ENCODE measurements at places on chromosomes 3 and 15. TPM values are rescaled to one million over a fixed set of nuclear protein-coding genes. Genes with fewer than 3 reads are reported as not detected.

GRCh38 chr15:57866149-57866736 is 159.7 kb downstream of the POLR2M start:
- no peaks in the 10 kb centered on the region for H3K36me3 ChIP-seq
- H3K4me3 ChIP-seq = no peak overlapping the region
- no peaks in the 10 kb centered on the region for H3K4me1 ChIP-seq
- DNase-seq = peak; percentile 13

GRCh38 chr3:63228677-63229076 is 49.4 kb upstream of the SYNPR start:
- H3K27me3 ChIP-seq = no peaks in the 10 kb centered on the region
- no peak for DNase-seq
- H3K4me3 ChIP-seq = no peak overlapping the region
- no peaks in the 10 kb centered on the region for H3K36me3 ChIP-seq

EFCAB12 gene
- total RNA-seq = 1.5 TPM

DNA sequence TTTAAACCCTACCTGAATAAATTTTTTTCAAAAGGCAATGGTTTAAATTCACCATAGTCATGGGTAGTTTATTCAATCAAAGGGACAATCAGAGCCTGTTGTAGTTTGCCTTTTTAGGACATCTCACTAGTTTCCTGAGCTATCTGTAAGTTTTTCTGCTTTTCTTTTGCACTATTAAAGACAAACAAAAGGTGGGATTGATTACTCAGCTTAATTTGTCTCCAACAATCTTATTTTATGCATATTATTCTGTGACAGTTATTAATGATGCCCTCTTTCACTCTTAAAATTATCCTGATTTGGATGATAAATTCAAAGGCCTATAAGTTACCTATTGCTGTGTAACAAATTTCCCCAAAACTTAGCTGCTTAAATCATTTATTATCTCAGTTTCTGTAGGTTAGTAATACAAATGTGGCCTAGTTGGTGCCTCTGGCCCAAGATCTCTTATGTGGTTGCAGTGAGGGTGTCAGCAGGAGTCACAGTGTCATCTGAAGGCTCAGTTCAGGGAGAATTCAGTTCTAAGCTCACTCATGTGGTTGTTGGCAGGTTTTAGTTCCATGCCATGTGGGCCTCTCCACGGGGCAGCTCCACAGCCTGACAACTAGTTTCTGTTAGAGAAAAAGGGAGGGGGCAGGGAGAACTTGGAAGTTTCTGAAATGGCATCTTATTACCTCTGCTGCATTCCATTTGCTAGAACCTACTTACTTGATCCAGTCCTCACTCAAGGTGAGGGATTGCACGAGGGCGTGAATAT is 16.0 kb downstream of the ARMC8 start:
- H3K36me3 ChIP-seq = no peaks in the 10 kb centered on the region
- H3K27ac ChIP-seq = no peak overlapping the region
- H3K27me3 ChIP-seq = no peaks in the 10 kb centered on the region
- no peaks in the 10 kb centered on the region for H3K4me1 ChIP-seq
- DNase-seq = no peak

AP4E1 gene
- total RNA-seq = 11.7 TPM

GRCh38 chr3:195124378-195124992 is 146.5 kb downstream of the XXYLT1 start:
- H3K36me3 ChIP-seq = no peaks in the 10 kb centered on the region
- H3K27me3 ChIP-seq = no peaks in the 10 kb centered on the region
- no peak overlapping the region for H3K27ac ChIP-seq
- DNase-seq = no peak
- no peaks in the 10 kb centered on the region for H3K4me1 ChIP-seq
- H3K4me3 ChIP-seq = no peak overlapping the region

GRCh38 chr3:139332092-139332491 is 11.7 kb upstream of the MRPS22 start:
- DNase-seq = no peak
- H3K4me3 ChIP-seq = no peak overlapping the region
- H3K36me3 ChIP-seq = no peaks in the 10 kb centered on the region
- no peaks in the 10 kb centered on the region for H3K4me1 ChIP-seq
- H3K27ac ChIP-seq = no peak overlapping the region

GRCh38 chr3:126373682-126374601 is 16.7 kb upstream of the KLF15 start:
- no peaks in the 10 kb centered on the region for H3K36me3 ChIP-seq
- H3K27me3 ChIP-seq = no peaks in the 10 kb centered on the region
- H3K27ac ChIP-seq = no peak overlapping the region
- H3K4me1 ChIP-seq = no peaks in the 10 kb centered on the region

DNA sequence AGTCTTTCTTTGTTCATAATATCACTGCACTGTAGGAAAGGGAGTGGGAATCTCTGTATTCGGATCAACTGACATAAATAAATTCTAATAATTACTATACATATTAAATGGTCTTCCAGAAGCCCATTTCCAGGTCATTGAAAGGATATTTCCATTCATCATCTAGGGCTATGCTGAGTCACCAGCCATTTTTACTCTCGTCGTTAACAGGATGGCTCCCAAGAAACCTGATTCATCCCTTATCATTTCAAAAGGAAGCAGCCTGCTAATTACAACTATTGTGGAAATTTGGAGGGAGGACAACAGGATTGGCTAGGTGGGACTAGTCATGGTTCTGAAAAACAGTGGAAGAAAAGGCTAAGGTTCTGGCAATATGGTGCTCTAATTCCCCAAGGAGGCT is 13.6 kb downstream of the GMNC start:
- no peaks in the 10 kb centered on the region for H3K27me3 ChIP-seq
- no peak overlapping the region for H3K4me3 ChIP-seq

ANKRD63 gene
- not detected for total RNA-seq

IL5RA gene
- not detected for total RNA-seq

DNA sequence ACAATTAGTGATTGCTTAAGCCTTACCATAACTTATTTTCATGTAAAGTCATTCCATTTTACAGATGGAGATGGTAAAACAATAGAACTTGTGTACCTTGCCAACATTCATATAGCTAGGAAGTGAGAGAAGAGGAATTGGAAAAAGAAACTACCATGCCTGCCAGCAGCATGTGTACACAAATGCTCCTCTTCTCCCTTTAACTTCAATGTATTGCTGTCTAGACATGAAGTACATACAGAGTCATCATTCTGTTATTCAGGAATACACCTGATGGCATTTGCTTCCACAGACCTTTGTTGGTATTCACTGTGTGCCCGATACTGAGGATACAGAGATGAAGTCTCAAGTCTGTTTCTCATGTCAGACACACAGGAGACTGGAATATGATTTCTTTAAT is 7.1 kb upstream of the TMEM207 start:
- no peaks in the 10 kb centered on the region for H3K4me1 ChIP-seq
- no peak overlapping the region for H3K4me3 ChIP-seq
- H3K36me3 ChIP-seq = no peaks in the 10 kb centered on the region
- no peaks in the 10 kb centered on the region for H3K27me3 ChIP-seq
- no peak for DNase-seq

EPHA3 gene
- total RNA-seq = not detected

DNA sequence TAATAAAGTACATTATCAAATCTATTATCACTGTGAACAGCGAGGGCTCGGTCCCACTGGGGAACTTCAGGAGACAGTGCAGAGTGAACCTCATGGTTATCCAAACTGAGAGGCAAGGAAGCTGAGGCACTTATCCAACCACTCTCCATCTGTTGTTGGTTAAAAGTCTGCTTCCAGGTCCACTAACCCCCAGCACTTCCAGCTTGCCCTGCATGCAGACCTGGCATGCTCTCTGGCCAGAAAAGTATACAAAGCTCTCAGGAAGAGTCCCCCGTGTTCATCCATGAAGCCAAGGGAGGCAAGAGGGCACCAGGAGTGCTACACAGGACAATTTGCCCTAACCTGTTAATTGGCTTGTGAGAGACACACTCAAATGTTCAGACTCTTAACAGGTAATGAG is 36.0 kb downstream of the FBN1 start:
- H3K4me3 ChIP-seq = no peak overlapping the region
- DNase-seq = no peak
- no peaks in the 10 kb centered on the region for H3K36me3 ChIP-seq
- no peaks in the 10 kb centered on the region for H3K4me1 ChIP-seq
- H3K27me3 ChIP-seq = no peaks in the 10 kb centered on the region

GRCh38 chr3:135000465-135000864 is 205.4 kb downstream of the EPHB1 start:
- no peaks in the 10 kb centered on the region for H3K27me3 ChIP-seq
- H3K36me3 ChIP-seq = no peaks in the 10 kb centered on the region
- H3K4me1 ChIP-seq = no peaks in the 10 kb centered on the region
- H3K4me3 ChIP-seq = no peak overlapping the region

- H3K27ac ChIP-seq = no peak overlapping the region
- no peak overlapping the region for H3K4me3 ChIP-seq
- no peaks in the 10 kb centered on the region for H3K27me3 ChIP-seq
- H3K36me3 ChIP-seq = peaks cover 36% of the 10 kb centered on the region
- no peaks in the 10 kb centered on the region for H3K4me1 ChIP-seq
Observed at GRCh38 chr3:136283627-136284026, 33.5 kb downstream of the PCCB start.

IRAK2 gene
- total RNA-seq = 4.7 TPM

DNA sequence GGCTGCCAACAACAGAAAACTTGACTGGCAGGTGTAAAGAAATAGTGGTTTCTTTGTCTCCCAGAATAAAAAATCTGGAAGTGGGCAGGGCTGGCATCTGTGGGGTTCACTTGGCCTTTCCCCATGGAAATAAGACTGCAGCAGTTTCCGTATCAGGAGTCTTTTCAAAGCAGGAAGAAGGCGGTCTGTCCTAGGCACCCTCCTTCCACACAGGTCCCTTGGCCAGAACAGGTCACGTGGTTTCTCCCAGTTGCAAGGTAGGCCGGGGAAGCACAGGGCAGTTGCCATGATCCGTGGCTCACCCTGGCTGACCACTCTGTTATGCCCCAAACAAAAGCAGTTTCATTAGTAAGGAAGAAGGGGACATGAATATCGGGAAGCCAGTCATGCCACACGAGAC is 45.4 kb downstream of the ZDHHC19 start:
- H3K27ac ChIP-seq = no peak overlapping the region
- no peaks in the 10 kb centered on the region for H3K4me1 ChIP-seq
- H3K27me3 ChIP-seq = no peaks in the 10 kb centered on the region
- no peak overlapping the region for H3K4me3 ChIP-seq
- no peaks in the 10 kb centered on the region for H3K36me3 ChIP-seq

CSPG5 gene
- not detected for total RNA-seq

EFHB gene
- total RNA-seq = 0.92 TPM

- no peaks in the 10 kb centered on the region for H3K27me3 ChIP-seq
- peaks cover under 1% of the 10 kb centered on the region for H3K4me1 ChIP-seq
- DNase-seq = no peak
- no peak overlapping the region for H3K4me3 ChIP-seq
- no peaks in the 10 kb centered on the region for H3K36me3 ChIP-seq
Observed at GRCh38 chr15:99662903-99663302, 70.3 kb downstream of the LYSMD4 start.

GRCh38 chr3:115164374-115165221 is 17.5 kb upstream of the ZBTB20 start:
- peaks cover 25% of the 10 kb centered on the region for H3K4me1 ChIP-seq
- H3K36me3 ChIP-seq = no peaks in the 10 kb centered on the region
- H3K27me3 ChIP-seq = no peaks in the 10 kb centered on the region
- no peak for DNase-seq
- no peak overlapping the region for H3K27ac ChIP-seq
- no peak overlapping the region for H3K4me3 ChIP-seq

GRCh38 chr15:100802421-100803170 is 77.0 kb upstream of the ALDH1A3 start:
- no peaks in the 10 kb centered on the region for H3K4me1 ChIP-seq
- H3K27ac ChIP-seq = no peak overlapping the region
- no peaks in the 10 kb centered on the region for H3K36me3 ChIP-seq
- H3K27me3 ChIP-seq = no peaks in the 10 kb centered on the region
- no peak for DNase-seq

PODXL2 gene
- 4.3 TPM for total RNA-seq

CTDSPL gene
- 1.7 TPM for total RNA-seq

GRCh38 chr15:40344217-40344616 is 3.5 kb upstream of the CCDC9B start:
- no peaks in the 10 kb centered on the region for H3K36me3 ChIP-seq
- H3K4me3 ChIP-seq = no peak overlapping the region
- H3K4me1 ChIP-seq = no peaks in the 10 kb centered on the region
- no peak overlapping the region for H3K27ac ChIP-seq
- H3K27me3 ChIP-seq = no peaks in the 10 kb centered on the region

C3orf22 gene
- not detected for total RNA-seq

DNA sequence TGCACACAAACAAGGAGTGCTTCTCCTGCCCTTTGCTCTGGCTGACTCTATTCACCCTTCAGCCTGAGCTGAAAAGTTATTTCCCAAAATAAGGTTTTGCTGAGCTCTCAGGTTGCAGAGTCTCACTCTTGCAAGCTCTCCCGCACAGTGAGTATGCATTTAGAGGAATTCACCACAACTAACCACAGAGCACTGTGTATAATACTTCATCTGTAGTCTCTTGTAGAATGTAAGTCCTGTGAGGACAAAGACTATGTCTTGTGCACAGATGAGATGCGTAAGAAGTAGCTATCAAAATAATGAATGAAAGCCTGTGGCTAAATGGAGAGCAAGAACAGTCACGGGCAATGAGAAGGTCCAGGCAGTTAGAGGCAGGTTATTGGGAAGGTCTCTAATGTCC is 156.5 kb upstream of the SLCO3A1 start:
- no peak overlapping the region for H3K27ac ChIP-seq
- H3K36me3 ChIP-seq = no peaks in the 10 kb centered on the region
- no peak overlapping the region for H3K4me3 ChIP-seq
- H3K27me3 ChIP-seq = no peaks in the 10 kb centered on the region
- no peak for DNase-seq
- H3K4me1 ChIP-seq = no peaks in the 10 kb centered on the region

GXYLT2 gene
- not detected for total RNA-seq

- peak overlapping the region; percentile 32 for H3K27ac ChIP-seq
- no peaks in the 10 kb centered on the region for H3K27me3 ChIP-seq
- H3K4me1 ChIP-seq = peaks cover 52% of the 10 kb centered on the region
- no peaks in the 10 kb centered on the region for H3K36me3 ChIP-seq
- H3K4me3 ChIP-seq = no peak overlapping the region
- no peak for DNase-seq
Observed at GRCh38 chr3:152405915-152406802, 137.4 kb downstream of the MBNL1 start.

GRCh38 chr3:117404141-117404540 is 694.6 kb downstream of the TUSC7 start:
- H3K27me3 ChIP-seq = no peaks in the 10 kb centered on the region
- DNase-seq = no peak
- H3K4me1 ChIP-seq = no peaks in the 10 kb centered on the region
- no peak overlapping the region for H3K27ac ChIP-seq
- no peak overlapping the region for H3K4me3 ChIP-seq
- H3K36me3 ChIP-seq = no peaks in the 10 kb centered on the region
